ENCODE measurements at places on chromosomes 6 and 20.

DNA sequence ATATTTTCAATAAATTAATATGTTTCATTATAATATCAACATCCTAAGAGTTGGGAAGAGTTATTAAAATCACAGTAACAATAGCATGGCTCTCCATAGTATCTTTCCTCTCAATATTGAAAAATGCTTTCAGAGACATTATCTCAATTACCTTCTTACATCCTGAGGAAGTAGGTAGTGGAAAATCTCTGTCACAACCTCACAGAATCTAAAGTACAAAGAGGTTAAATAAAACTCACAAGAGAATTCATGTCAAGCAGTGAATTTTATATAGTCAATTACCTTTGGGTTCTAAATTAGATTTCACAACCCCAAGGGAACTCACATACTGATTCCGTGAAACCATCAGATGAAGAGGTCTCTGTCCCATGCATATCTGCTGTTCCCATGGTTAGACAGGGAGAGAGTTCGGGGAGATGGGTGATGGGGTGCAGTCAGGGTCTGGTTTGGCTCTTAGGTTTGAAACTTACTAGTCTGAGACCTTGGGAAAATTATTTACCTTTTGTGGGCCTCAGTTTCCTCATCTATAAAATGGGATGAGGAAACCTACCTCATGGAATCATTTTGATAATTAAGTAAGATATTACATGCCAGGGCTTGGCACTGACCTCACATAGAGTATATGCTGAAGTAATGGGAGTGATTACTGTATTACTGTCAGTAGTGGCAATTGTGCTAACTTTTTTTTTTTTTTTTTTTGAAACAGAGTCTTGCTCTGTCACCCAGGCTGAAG is 74.0 kb upstream of the SNX9 start:
- DNase-seq = no peak

DNA sequence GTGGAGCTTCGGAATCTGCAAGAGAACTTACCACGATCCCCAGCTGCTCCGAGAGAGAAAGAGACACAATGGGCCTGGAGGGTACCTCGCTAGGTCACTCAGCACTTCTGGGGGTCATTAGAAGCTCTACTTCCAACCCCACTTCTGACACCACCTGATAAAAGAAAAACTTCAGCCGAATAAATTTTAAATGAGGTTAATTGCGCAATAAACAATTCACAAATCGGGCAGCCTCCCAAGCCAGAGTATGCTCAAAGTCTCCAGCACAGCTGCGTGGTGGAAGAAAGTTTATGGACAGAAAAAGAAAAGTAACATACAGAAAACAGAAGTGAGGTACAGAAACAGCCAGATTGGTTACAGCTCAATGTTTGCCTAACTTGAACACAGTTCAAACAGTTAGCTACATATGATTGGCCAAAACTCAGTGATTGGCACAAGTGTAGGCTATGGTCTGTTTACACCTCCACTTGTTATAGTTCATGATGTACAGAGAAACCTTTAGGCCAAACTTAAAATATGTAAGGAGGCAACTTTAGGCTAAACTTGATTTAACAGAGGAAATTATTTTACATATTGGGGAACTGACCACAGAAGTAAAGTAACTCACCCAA is 52.6 kb downstream of the COL11A2 start:
- DNase-seq = no peak

DNA sequence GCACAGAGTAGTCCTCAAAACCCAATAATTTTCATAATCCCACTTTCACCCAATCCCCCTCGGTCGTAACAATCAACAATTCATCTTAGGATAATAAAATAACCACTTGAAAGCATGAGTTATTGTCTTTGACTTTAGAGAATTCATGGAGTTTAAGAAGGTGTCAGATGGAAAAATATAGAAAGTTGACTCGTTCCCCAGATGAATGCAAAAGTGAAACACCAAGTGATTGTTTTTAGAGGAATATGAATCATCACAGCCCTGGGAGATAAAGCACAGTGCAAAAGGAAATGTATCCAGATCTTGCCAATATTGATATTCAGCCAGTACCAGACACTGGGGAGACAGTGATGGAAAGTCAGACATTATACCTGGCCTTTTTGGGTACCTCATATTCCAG is 860.5 kb downstream of the DHX35 start:
- peak; percentile 57 for DNase-seq

GRCh38 chr6:31903957-31904356 is 2.1 kb upstream of the ZBTB12 start:
- DNase-seq = peak; percentile 9

GRCh38 chr6:168342636-168343035 is 23.1 kb upstream of the DACT2 start:
- no peak for DNase-seq

- DNase-seq = no peak
Observed at GRCh38 chr6:145055567-145055966, 679.8 kb downstream of the EPM2A start.

DNA sequence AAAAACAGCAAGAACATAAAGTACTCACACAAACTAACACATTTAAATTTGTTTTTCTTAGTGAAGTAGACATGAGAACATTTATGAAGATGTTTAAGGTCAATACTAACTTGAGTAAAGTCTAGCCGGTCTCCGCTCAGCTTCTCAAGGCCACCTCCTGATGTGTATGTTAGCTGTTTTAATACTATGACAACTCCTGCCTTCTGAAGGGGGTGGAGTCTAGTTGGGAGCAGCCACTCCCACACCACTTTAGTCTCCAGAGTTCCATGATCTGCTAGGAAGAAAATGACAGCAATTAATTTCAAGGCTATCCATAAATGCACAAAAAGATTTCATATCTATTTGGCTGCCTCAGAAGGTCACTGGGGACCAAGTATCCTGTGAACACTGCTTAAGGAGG is at the start of gene GSTA3:
GSTA3 (minus strand) TSS at position 168 of the 400 bp plus-strand sequence. CDS start 3,864 bp downstream, outside the sequence.
- DNase-seq = no peak

- peak; percentile 38 for DNase-seq
Observed at GRCh38 chr6:15400572-15401004, 154.7 kb downstream of the JARID2 start.

GRCh38 chr20:56347628-56348304 is 11.0 kb upstream of the FAM210B start:
- DNase-seq = no peak

DNA sequence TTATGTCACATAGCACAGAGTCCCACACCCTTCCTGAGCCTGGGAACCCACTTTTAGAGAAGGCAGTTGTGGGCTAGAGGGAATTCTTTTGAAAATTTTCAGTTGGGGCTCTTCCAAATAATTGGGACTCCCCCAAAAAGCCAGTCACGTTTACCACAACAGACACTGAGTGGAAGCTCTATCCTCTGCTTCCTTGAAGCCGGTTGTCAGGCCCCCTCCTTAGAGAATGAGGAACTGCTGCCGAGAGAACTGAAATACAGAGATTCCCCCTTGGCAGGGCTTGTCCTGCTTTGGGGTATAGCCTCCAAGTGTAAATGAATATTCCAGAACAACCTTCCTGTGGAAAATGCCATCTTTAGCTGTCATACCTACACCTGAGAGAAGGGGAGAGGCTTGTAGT is 2.7 kb upstream of the JAG1 start:
- no peak for DNase-seq

DNA sequence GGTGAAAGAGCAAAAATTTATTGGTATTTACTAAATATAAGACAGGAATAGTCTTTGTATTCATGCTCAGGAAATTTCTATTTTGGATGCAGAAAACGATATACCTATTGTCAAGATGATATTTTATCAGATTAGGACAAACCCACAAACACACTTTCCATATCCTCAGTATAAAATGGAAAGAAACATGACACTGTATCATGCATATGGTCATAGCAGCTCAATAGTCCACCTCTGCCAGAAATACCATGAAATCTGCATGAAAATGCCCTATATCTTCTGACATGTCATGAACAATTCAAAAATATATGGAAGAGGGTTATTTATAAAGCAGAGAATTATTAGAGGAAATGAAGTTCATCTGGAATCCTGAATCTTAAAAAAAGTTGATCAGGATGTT is 11.7 kb upstream of the HINT3 start:
- no peak for DNase-seq

DNA sequence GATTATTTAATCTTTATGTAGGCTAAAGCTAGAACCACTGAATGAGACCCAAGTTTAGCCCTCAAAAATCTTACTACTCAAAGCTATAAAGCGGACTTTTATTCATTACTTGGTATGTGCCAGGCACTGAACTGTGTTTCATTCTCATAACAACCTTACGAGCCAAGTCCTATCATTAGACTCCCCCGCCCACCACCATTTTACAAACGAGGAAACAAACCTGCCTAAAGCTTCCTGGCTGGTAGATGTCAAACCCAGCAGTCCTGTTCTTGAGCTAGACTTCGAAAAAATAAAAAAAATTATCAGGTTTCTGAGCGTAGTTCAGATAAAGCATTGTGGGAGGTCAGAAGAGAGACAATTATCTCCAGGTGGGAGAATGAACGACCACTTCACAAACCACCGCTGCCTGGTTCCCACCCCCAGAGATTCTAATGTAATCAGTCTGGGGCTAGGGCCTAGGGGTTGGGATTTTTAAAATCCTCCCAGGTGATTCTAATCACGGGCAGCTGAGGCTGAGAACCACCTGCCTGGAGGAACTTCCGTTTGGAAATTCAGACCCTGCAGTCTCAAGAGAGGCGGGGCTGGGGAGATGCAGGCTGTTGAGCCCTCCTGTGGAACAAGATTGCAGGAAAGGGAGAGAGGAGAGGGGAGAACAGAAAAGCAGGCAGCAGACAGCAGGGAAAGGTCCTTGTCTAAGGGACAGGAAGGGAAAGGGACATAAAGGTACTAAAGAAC is 8.6 kb downstream of the ADTRP start:
- no peak for DNase-seq

DNA sequence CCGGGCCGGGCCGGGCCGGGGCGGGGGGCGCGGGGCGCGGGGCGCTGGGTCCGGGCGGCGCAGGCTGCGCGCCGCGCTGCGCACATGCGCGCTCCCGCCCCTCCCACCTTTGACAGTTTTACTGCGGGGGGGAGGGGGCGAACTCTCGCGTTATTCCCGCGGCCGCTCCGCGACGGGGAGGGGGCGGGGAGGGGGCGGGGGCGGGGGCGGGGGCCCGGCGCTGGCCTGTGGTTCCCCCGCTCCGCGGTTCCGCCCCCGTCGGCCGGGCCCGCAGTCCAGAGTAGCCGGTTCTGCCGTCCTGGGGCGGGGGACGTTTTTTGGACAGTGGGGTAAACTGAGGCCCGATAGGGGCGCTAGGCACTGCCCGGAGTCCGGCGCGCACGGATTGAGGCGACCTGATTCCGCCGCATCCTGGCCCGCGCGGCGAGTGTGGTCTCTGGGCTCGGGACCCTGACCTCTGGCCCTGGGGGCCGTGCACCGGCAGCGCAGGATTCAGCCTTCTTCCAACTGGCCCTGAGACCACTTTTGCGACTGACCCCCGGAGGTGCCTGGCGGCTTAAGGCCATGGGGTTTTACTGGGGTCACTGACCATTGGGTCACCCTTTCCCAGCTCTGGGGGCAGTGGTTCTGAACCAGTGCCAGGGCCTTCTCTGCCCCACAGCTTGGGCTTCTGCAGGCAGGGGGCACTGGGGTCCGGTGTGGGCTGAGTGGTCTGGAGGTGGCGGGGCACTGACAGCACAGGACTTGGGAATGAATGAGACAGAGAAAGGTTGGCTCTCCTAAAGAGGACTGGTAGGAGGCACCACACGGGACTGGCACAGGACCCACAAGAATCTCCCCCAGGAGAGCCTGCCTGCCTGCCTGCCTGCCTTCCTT is at the start of gene ZNF512B:
ZNF512B (minus strand) TSS at position 93 of the 876 bp plus-strand sequence. CDS start 1,980 bp downstream, outside the sequence.
- no peak for DNase-seq

- peak; percentile 45 for DNase-seq
Observed at GRCh38 chr6:152952045-152952444, 30.8 kb downstream of the FBXO5 start.

GRCh38 chr6:20653085-20653479 is 118.8 kb downstream of the CDKAL1 start:
- no peak for DNase-seq

- DNase-seq = no peak
Observed at GRCh38 chr20:50305636-50306477, 115.2 kb downstream of the CEBPB start.

GRCh38 chr6:44000164-44000842 is 126.9 kb downstream of the MRPL14 start:
- DNase-seq = no peak

GRCh38 chr6:169783401-169783800 is 32.0 kb downstream of the ERMARD start:
- DNase-seq = no peak

- no peak for DNase-seq
Observed at GRCh38 chr20:34579979-34580940, 21.7 kb downstream of the MAP1LC3A start.

- no peak for DNase-seq
Observed at GRCh38 chr6:63947792-63948529, 312.4 kb downstream of the PHF3 start.

DNA sequence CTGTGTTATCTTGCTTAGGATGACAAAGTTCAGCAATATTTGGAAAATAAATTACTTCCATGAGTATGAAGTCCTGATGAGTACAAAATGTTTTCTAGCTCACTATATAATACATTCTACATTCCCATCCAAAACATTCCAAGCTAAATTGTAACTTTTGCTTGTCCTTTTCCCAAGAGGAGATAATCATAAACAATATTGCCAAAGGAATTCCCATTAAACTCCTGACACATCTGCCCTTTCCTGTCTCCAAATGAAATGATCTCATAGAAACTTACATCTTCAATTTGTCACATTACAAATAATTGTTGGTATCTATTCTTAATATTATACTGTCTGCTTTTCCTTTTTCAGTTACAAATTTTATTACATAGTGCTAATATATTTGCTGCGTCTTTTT is 20.4 kb upstream of the SENP6 start:
- DNase-seq = no peak

- no peak for DNase-seq
Observed at GRCh38 chr6:140209775-140210174, 835.3 kb upstream of the CITED2 start.

DNA sequence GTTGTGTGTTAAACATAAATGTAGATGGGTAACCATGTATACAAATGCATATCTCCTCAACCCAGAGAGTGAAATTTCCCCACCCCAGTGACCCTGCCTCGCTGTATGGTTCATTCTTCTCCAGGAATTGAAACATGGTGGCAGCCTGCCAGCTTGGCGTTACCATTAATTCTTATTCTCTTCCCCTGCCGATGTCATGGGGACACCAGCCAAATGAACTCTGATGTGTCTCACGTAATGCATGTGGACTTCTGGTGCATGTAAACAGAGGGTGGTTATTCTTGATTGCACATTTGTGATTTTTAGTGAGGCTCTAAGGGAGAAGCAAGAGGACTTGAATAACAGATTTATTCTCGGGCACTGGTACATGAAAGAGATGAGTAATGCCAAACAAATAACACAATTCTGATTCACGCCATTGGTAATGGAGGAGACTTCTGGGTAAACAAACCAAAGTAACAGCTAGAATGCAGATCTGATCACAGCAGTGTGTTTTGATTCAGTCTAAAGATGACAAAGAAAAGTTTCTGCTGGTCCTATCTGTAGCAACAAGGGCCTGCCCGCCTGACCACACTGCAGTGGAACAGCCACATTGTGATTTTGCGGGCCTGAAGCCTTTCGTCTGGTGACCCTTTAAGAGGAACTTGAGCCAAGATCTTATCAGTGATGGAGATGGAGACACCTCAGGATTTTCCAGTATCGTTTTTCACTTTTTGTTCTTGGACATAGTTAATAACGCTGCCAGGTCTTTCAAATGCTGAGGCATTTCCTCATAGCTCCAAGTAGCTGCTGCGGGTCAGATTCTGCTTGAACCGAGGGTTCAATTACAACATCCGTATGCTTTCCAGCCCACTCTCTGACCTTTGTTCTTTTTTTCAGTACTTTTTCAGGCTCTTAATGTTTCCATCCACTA is 171.8 kb upstream of the AKAP12 start:
- peak; percentile 96 for DNase-seq

- peak; percentile 98 for DNase-seq
Observed at GRCh38 chr6:79421707-79422484, 115.3 kb downstream of the LCA5 start.

Measured in brain microvascular endothelial cell (primary cell).